ENCODE measurements at places on chromosomes 1 and 21.

DNA sequence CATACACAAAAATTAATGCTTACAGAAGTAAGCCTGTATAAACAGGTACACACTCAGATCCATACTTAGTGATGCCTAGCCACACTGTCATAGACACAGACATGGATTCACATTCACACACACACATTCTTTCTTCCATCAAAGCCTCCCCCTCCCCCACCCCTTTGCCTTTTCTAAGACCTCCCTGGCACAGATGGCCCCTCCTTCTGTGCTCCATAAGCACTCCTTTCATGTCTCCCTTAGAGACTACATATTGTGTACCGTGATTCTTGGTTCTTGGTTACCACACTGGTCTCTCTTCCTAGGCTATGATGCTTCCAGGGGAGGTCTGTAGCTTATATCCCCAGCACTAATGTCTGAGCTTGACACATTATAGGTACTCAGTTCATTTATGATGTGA is 2.0 kb upstream of the NHLH2 start:
- DNase-seq, result no peak

DNA sequence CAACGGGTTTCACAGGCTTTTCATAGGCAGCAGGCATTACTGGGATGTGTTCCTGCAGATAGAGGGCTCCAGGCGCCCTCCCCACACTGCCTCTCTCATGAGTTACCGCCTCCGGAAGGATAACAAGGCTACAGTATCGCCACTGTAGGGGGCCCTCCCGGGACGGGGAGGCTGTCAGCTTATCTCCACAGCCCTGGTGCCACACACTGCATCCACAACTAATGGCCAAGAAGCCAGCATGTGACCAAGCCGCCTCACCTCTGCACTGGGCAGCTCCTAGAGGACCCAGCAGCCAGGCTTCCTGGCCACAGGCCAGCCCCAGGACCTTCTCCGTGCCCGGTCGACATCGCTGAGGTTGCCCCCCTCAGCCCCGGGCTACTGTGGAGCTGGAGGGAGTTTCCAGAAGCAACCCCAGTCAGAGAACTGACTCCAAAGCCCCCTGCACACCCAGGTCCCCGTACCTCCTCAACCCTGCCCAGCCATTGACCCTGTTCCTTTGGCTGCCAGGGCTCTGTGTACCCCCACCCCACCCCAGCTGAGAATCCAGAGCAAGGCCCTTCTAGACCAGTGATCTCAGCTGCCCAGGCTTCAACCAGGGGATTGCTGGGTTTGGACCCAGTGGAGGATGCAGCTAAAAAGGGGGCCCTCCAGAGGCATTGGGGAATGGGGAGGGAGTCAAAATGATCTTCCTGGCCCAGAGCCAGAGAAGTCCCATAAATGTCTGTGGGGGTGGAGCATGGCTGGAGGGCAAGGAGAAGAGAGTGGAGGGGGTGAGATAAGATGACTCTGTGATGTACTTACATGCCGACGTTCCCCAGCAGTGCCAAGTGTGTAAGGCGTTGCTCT is 45.0 kb downstream of the NEK2 start:
- DNase-seq, result no peak

DNA sequence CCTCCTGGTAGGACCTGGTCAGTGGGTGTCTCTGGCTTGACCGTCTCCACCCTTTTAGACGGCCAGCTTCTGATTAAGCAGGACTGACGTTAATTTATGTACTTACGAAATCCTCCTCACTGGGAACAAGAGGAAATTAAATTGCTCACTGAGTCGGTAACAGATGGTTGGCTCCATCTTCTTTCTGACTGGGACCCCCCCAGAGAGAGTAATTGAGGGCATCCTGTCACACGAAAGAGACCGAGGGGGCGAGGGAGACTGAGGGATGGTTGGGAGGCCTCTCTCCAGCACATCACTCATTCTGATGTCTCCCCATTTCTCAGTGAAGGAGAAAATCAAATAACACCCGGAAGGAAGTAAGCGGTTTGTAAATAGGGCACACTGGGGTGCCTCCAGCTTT is 104.8 kb downstream of the OMA1 start:
- DNase-seq, result no peak

- no peak for DNase-seq
Measured at GRCh38 chr1:47894410-47895278, 102.5 kb downstream of the TRABD2B start.

- DNase-seq, result no peak
Measured at GRCh38 chr1:99662539-99663080, 16.7 kb downstream of the PALMD start.

- DNase-seq, result no peak
Measured at GRCh38 chr1:48235652-48236051, 13.1 kb downstream of the SLC5A9 start.

DNA sequence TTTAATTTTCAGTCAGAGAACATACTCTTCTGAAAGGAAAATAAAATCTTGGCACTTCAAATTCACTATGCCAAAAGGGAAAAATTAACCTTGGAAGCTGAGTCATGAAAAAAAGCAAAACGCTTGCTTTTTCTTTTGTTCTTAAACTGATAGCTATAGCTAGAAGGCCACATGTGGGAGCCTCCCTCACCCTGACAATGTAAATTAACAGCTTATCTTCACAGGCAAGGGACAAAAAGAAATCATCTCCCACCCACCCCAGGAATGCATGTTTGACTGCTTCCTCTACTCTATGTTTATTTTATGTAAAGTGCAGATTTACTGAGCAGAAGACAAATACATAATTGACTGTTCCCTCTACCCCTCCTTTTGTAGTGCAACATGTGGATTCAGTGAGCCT is 38.0 kb downstream of the EBNA1BP2 start:
- no peak for DNase-seq

DNA sequence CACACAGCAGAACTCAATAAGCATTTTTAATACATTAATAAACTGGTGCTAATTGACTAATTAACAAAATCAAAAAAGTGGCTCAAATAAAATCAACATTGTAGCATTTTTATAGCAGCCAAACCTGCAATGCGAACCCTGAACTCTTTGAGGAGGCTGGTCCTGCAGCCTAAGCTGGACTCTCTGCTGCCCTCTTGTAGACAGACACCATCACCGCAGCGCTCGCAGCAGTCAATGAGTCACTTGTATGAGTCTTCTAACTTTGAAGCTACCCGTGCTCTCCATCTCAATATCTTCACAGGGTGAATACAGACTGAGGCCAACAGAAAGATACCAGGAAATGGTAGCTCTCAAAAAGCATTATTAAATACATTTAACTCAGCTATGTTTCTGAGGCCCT is 9.7 kb upstream of the KRTAP7-1 start:
- no peak for DNase-seq

DNA sequence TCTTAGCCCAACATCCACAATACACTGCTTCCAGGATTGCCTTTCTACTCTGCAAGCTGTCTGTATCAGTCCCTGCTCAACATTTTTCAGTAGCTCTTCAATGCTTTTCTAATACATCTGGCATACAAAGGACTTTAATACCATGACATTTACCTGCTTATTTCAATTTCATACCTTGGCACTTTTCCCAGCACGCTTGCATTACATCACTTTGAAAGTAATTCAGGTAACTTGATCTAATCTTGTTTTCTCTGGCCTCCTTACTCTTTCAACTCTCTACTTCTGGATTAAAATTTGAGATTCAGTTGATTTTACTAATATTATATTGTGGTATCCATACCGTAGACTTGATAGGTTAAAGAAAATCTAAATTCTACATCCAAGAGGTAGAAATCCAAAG is 103.0 kb downstream of the PTGS2 start:
- no peak for DNase-seq

DNA sequence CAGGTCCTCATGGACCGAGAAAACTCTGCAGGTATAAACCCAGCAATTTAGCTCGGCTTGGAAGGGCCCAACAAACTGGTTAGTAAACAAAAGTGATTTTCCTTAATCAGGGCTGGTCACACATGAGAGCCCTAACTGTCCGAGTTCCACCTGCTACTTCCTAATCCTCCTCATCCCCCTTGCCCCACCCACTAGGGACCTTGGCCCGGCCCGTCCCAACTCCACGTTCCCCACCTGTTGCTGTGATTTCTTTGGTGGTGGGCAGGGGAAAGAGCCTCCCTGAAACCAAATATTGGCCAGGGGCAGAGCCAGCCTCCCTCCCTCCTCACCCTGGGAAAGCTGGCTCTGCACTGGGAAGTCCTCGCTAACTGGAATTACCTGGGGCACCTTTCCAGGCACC is 304.2 kb upstream of the PROX1 start:
- DNase-seq, result no peak

- no peak for DNase-seq
Measured at GRCh38 chr1:207711285-207711684, 40.6 kb upstream of the CD46 start.

DNA sequence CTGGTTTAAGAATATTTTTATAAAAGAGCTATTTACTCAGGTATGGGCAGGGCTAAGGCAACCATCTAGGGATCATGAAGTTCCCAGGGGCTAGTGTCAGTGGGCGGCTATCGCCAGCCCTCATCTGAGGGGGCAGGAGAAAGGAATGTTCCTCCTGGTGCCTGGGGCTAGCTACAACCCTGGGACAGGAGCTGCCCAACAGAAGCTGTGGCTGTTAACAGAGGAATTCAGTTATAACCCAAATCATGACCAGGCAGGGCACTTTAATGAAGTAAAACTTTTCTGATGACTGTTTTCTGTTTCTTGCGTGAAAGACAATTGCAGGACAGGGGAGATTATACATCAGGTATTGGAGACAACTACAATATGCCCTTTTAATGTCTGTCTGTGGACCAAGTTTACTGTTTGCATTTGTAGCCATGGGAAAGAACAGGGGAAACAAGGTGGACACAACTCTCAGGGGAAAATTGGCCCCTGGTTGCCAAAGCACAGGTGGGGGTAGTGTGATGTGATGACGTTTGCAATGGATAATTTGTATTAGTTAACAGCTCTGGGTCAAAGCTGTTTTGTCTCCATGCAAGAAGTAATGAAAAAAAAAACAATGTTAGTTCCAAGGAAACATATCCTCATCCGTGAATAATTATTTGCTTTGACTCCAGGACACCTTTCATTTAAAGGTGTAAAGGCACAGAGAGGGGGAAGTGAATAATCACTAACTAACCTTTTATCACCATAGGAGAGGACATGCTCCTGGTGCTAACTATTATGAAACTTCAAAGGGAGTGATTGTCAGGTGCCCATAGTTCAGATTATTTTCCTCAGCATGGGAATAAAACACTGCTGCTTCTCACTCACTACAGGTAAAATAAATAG is 105.2 kb downstream of the TSEN15 start:
- DNase-seq, result no peak

- no peak for DNase-seq
Measured at GRCh38 chr1:65830306-65830705, 37.6 kb downstream of the PDE4B start.

DNA sequence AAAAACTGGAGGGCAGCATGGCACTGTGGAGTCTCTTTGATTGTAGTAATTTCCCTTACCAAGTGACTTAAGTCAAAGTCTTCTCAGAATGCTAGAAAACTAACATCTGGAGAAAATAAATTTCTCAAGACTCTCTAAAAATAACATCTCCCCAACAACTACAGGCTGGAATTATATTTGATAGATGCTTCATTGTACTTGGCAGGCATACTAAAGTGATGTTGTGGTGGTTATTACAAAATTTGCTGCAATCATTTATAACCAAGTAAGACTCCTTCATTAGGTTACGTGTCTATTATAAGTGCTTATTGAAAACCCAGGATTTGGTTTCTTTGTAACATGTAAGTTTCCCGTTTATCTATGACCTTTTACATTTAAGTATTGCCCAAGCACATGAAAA is 132.9 kb upstream of the NRIP1 start:
- no peak for DNase-seq

- DNase-seq, result no peak
Measured at GRCh38 chr1:20381045-20381641, 90.5 kb downstream of the VWA5B1 start.

- no peak for DNase-seq
Measured at GRCh38 chr1:37485902-37486679, 11.7 kb downstream of the ZC3H12A start.

DNA sequence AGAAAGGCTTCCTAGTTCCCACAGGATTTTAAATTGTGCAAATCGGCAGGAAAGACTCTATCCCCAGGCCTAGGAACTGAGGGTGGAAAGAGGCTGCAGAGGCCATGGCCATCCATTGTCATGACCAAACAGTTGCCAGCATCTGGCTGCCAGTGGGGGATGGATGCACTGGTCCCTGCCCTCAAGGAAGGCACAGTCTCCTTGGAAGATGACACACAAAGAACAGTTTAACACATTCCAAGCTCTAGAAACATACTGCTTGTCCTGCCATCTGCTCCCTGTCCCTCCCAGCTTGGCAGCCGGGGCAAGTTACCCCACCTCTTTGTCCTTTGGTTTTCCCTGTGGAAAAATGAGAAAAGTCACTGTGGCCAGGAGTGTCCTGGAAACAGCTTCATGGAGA is 83.2 kb downstream of the BCAR3 start:
- DNase-seq, result no peak

- DNase-seq, result no peak
Measured at GRCh38 chr21:40638466-40639251, 208.3 kb downstream of the DSCAM start.

DNA sequence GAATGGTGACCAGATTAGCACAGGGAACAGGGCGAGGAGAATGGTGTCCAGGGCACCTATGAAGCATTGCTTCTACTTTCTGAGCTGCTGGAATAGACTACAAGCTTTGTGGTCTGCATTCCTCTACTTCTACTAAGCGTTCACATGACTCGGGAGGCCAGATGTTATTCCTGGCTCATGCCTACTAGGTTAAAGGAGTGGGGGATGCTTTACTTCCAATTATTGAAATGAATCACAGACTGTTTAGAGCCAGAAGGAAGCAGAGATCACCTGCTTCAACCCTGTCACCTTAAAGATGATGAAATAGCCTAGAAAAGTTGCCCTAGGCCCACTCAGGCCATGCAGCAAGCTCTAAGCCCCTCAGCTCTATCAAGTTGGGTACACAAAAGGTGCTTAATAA is 633.5 kb downstream of the KIF26B start:
- no peak for DNase-seq

DNA sequence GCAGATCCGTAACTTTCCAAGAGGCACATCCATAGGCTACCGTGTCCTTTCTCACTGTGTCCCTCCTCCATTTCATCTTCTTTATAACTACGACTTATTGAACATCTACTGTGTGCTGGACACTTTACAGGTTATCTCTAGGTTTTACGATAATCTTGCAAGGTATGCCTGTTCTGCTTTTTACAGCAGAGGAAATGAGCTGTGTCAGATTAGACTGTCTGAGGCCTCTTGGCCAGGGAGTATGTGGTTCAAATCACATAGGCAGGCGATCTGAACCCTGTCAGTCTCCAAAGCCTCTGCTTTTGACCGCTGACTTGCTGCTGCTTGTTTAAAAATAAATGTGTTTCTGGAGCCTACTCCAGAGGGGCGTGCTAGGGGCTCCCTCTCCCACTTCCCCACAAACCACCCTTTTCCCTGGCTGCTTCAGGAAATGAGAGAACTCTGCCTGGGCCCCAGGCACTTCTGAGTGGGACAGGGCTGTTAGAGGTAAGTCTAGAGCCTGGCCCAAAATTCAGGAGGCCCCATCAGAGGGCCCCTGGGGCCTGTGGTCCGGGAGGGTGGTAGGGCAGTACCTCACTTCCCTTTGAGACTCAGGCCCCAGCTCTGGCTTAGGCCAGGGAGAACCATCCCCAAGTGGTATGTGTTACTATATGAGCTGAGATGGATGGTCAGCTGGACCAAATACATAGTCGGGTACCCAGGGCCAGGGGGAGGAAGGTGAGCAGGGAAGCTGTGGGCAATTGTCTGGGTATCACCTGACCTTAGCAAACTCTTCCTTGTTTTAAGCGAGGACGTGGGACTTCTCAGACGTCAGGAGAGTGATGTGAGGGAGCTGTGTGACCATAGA is 4.4 kb downstream of the PSEN2 start:
- DNase-seq, result no peak
